SW 1271 (cell line): ENCODE measurements at places on chromosomes 5 and 9.

GRCh38 chr9:36677611-36678010 lies 104.9 kb downstream of the MELK start:
- no peak for DNase-seq

GRCh38 chr5:147290261-147290660 lies 55.4 kb downstream of the STK32A start:
- DNase-seq = no peak

GRCh38 chr5:4048398-4048797 lies 452.8 kb downstream of the IRX1 start:
- DNase-seq = no peak

DNA sequence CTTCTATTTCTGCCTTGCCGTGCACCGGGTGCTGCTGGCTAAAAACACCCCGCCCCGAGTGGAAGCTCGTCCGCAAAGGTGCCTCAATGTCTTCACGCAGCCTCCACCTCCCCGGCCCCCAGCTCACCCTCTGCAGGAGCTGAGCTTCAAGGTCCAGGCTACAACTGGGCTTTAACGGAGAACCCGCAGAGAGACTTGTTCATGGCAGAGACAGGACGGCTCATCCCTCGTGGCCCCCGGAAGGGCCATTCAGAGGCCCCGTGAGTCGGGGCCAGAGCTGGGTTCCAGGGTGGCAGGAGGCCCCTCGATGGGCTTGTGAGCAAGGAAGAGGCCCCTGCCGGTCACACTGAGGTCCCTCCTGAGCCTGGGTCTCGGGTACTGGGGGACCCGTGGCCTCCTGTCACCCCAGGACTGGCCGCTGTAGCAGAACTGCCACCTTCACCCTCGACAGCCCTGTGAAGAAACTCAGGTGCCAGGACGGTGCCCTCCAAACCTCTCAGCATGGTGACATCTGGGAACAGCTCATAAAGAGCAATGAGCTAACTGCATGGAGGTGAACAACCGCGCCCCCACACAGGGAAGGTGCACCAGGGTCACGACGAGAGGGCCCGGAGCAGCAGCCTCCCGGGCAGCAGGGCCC lies 58.0 kb upstream of the UBAC1 start:
- DNase-seq = no peak

DNA sequence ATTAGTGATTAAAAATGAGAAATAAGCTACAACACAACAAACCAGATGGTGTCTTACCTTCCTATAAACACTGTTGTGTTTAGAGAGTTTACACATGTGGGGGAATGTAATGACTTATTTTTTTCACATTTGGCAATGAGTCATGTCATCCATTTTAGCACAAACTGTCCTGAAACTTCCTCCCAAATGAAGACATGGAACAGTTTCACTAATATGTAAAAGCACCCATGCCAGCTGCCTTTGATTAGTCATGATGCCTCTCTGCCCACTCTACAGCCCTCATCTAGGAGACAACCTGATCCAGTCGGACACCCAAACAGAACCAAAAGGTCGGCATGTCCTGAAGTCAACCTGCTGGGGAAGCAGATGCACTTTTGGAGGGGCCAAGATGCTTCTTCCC lies 98.2 kb downstream of the SEMA5A start:
- DNase-seq = no peak

DNA sequence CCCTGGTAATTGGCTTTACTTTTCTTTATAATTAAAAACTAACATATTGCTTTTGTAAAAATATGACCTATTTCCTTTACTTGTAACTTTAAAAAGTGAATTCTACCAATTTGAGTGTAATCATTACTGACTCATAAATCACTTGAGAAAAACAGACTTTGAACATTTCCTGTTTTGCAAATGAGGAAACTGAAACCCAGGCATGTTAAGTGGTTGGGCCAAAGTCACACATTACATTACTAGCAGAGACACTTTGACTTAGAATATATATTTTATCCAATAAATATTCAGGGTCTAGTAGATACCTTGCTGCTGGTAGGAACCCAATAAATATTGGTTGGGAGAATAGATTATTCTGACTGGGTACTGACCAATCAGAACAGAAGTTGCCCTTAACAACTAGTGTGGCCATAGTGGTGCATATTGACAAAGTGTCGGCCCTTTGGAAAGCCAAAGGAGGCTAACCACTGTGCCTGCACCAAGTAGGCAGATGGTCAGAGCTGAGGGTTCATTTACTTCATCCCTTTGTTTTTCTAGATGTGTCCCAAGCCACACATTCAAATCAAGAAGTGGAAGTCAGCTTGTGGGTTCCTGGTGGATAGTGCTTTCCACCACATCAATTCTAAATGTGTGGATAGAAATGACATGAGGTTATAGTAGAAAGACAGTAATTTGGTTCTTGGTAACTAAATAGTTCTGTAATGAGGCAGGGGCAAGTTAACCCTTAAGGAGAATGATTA lies 365.1 kb upstream of the RIOK2 start:
- DNase-seq = no peak

DNA sequence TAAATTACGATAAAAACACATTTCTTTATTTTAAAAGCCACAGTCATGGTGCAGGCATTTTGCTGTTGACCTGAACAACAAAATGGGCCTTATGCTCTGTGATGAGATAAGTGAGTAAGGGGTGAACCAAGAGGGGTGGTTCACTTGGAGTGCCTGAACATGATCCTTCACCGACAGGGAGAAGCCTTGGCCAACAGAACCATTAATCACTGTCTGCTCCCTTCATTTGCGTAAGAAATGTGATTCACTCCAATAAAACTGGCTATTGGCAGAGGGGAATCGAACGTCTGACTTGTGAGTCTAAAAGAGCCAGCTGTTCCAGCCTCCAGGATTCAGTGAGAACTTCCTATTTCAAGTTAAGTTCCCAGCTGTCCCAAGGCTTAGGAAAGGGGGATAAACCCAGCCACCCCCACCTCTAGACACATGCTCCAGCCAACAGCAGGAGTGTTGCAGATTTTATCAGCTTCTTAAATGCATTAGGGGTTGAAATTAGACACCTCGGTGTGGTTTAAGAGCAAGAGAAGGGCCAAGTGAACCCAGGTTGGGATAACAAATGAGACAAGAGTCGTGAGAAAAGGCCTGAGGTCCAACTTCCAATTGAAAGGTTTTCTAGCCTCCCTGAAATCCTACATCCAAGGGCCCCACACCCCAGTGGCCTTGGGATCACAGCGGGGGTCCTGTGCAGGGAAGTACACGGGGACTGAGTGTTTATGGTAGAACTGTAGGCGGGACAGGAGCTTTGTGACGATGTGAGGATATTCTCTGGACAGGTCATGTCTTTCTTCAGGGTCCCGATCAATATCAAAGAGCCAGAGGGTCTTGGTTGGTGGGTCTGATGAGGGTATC lies 131.4 kb upstream of the LHFPL2 start:
- no peak for DNase-seq

- DNase-seq = no peak
These were observed 17.9 kb upstream of the RANBP17 start for GRCh38 chr5:170843870-170844269.
